Activated T-cell treated with anti-CD3 and anti-CD28 coated beads for 1 hour (primary cell): ENCODE measurements at places on chromosomes 11 and 22.

DNA sequence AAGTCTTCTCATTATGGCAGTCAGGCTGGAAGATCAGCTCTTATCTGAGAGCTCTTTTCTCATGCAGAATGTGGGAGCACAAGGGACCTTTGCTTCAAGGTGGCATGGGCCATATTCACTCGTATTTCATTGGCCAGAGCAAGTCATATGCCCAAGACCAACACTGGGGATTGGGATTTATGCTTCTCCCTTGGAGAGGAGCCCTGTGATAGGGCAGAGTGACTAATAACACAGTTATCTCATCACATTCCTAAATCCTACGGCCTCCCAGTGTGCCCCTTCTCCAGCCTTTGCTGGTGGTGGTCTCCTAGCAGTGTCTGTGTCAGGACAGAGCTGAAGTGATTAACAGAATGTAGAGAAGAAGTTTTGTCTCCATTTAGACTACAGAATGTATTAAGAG lies 48.6 kb downstream of the SYT9 start:
- no peak for DNase-seq

GRCh38 chr11:40160418-40160817 lies 1299.0 kb downstream of the LRRC4C start:
- DNase-seq, result no peak

GRCh38 chr11:82047200-82047599 lies 686.5 kb downstream of the FAM181B start:
- no peak for DNase-seq

GRCh38 chr11:113553915-113554314 lies 78.7 kb upstream of the DRD2 start:
- no peak for DNase-seq

DNA sequence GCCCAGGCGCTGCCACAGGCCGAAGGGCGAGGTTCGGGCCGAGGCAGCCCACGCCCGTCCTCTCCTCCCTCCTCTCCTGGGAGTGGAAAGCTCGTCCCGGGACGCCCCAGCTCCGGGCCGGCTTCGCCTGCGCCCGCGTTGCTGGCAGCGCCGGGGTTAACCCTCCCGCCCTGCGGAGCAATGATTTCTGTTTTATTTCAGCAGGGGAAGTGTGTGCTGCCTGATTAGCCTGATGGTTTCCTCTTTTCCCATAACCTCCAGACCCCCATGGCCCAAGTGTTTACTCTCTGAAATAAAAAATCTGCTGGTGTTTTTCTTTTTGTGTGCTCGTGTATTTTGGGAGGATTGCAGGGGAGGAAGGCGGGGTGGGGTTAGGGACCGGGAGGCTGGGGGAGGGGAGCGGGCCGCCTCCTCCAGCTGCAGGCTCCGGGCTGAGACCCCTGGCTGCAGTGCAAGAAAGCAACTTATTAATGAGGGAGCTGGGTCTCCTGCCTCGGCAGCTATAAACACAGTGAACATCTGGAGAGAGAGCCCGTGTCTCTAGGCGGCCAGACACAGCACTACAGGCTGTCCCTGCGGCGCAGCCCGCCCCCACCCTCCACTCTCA lies 38.6 kb downstream of the ETS1 start:
- DNase-seq, result no peak

DNA sequence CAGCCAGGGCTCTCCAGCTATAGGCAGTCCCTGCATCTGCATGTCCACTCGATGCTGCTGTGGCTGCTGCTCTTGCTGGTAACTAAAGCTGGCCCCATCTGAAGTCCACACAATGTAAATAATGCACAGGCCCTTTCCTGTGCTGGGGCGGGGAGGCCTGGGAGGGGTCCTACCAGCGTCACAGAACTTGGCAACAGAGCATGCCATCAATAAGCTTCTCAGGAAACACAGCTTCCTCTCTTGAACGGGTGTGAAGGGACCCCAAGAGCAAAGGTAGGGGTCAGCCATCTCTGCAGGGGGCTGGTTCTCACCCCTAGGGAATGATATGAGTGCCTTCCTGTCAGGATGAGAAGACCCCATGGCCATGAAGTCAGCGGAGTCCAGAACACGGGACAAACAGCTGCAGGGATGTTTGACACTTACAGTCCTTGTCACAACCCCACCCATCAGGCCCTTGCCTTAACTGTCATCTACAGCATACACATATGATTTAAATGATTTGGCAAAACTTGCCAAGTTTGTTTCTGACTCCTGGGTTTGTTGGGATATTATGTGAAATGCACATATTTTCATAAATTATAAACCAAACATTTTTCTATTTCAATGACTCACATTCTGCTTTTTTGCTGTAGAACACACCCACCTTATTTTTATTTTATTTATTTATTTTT lies 39.1 kb upstream of the LYVE1 start:
- no peak for DNase-seq

- no peak for DNase-seq
These were observed 12.2 kb downstream of the CHRDL2 start for GRCh38 chr11:74719011-74719410.

DNA sequence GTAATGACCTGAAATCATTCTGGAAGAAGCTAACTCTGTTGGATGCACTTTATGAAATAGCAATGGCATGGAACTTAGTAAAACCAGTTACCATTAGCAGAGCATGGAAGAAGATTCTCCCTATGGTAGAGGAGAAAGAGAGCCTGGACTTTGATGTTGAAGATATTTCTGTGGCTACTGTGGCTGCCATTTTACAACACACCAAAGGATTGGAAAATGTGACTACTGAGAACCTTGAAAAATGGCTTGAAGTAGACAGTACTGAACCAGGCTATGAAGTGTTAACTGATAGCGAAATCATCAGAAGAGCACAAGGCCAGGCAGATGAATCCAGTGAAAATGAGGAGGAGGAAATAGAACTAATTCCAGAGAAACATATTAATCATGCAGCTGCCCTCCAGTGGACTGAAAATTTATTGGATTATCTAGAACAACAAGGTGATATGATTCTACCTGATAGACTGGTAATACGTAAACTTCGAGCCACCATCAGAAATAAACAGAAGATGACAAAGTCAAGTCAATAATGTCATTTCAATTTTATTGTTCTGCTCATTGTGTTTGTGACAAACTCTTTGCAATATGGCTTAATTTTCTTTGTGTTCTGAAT lies 2.0 kb downstream of the JRKL start:
- DNase-seq, result no peak

DNA sequence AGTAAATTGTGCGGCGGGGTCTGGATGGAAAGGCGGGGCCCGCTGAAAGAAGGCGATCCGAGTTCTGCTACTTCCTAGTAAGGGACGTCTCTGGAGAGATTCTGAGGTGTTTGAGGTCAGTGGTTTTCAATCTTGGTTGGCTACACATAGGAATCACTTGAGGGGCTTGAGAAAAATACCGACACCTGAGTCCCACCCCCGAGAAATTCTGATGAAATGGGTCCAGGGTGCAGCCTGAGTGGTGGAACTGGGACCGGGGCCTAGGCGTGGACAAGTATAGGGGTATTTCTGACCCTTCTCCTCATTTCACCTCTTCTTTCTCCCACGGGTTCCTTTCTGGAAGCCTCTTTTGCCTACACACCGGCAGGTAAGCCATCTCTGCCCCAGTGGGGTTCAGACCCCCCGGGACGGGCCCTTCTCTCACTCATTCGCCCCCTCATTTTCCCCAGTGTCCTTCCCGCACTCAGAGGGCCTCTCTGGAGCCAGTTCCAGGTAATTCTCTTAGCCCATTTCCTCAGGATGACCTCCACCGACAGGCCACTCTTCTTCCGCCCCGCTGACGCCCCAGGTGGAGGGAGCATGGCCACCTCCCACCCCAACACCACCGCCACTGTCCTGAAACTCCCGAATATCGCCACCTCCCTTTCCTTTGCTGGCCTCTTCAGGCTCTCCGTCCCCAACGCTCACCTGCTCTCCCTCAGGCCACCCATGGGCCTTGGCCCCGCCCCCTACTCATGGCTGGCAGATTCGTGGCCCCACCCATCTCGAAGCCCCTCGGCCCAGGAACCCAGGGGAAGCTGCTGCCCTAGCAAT lies 11.8 kb downstream of the ROBO3 start:
- DNase-seq, result no peak

GRCh38 chr11:70628855-70629844 lies 230.8 kb downstream of the CTTN start:
- DNase-seq, result no peak

DNA sequence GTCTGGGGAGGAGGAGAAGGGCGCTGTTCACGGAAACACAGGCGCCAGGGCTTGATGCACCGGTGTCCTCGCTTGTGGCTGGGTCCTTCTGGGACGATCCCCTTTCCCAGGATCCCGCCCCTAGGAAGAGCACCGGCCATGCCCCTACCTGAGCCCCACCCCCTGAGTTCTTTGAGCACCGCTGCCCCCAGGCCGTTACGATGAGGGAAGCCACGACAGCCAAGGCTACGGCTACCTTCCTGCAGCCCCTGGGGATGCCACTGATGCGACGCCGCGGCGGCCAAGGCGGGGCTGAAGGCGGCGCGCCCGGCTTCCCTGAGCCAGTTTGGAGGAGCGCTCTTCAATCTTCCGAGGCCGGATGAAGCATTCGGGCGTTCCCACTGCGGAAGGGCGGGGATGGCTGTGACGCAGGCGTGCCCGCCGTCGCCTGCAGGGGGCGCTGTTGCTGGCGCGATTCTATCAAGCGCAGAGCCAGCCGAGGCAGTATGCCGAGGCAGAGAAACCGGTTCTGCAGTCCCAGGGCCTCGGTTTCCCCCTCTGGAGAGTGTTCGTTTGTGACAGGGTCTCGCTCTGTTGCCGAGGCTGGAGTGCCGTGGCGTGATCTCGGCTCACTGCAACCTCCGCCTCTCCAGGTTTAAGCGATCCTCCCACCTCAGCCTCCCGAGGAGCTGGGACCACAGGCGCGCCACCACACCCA lies 9.7 kb upstream of the NEFH start:
- peak; percentile 49 for DNase-seq

- DNase-seq, result no peak
These were observed 36.2 kb downstream of the DLG2 start for GRCh38 chr11:85590848-85591483.

GRCh38 chr22:24230911-24231656 lies 13.8 kb downstream of the GGT5 start:
- peak; percentile 62 for DNase-seq

DNA sequence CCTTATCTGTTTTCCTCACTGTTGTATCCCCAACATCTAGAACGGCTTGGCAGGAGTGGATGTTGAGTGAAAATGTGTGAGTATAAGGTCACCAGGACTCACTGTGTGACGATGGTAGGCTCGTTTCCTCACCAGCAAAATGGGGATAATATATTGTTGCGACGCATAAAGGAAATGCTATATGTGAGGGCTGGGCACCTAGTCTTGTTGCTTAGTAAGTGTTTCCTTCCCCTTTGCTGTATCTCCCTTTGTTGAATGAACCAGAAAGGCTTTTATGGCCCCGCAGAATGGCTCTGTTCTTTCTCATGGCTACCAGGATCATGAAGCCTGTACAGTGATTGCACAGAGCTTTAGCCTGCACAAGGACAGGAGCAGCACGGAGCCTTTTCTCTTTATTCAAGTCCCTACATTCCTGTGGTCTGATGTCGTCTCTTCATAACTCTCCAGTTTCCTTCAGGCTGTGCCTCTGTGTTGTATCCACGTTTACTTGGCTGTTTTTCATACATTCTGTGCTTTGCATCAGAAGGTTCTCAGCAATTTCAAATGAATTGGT lies 5.4 kb downstream of the TNRC6B start:
- DNase-seq, result no peak

DNA sequence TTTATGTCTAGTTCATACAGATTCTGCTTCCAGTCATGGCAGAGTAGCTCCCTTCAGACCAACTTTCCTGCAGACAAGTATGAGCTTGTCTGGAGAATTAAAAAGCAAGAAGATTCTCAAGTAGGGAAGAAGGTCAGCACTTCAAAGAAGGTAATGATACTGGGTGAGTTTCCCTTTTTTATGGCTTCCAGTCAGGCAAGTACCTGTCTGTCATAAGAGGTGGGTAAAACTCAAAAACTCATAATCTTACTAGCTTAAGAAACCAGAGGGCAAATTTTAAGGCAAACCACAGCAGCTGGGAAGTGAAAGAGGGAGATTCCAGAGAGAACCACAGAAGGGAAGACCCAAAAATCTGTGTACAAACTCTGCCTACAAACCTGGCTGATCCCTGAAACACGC lies 54.2 kb downstream of the DENND5A start:
- DNase-seq, result no peak

DNA sequence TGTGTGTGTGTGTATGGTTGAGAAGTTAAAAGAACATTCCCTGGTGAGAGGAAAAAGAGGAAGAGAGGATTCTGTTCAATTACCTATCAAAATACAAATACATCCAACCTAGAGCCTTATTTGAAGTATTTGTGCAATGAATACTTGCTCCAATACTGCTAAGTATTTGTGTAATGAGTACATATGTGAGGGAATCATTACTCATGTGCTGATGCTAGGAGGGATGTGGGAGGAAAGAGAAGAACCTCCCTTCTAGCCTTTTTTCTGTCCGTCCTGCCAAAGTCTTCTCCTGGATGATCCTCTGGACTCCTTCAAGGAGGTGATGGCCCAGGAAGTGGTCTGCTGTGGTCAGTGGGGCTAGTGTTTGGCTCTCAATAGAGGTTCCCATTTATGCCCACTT lies 36.0 kb upstream of the ACCSL start:
- no peak for DNase-seq

GRCh38 chr11:107446822-107447431 lies 10.7 kb downstream of the CWF19L2 start:
- no peak for DNase-seq

DNA sequence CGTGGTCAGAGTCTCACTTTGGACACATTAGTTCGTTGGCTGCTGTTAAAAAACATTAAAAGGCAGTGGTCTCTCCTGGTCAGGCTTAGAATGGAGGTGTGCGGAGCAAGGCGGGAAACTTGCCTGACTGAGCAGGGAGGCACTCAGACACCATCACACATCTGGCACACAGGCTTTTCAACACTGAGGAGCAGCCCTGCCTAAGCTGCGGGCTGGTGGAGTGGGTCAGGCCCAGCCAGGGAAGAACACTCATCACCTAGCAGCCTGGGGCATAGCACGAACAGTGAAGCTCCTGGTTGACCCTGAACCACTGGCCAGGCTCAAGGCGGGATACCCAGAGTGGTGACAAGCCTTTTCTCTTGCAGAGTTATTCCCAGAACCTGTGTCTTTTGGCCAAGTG lies 4.2 kb downstream of the KAT5 start:
- DNase-seq, result no peak

DNA sequence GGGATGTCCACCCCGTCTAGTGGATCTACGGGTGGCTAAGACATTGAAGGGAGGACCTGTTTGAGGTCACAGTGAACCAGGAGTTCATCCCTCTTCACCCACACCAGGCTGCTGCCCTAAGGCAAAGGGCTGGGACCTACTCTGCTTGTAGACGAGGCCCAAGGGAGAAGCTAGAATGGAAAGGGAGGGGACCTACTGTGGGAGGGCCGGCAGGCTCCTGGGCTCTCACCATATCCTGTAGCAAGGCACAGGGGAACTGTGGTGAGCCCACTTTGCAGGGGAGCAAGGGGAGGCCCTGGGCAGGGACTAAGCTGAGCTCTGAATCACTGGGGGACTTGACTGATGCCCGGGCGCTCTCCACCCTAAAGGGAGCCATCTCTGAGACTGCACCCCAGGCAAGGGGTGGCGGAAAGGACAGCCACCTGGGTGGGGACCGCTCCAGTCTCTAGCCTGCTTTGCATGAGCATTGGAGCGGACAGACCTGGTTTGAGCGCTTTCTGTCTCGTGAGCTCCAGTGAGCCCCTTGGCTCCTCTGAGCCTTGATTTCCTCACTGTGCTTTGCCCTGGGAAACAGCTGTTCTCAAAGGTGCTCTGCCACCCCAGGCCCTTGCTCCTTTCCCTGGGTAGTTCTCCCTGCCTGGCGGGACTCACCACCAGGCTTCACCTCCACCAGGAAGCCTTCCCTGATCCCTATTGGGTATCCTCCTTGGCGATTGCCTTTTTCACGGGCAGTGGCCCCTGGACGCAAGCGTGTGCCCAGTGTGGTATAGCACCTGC lies 24.2 kb downstream of the PARVG start:
- DNase-seq, result no peak

GRCh38 chr22:22229683-22230420 lies 14.7 kb upstream of the VPREB1 start:
- DNase-seq, result no peak
